Fibroblast of villous mesenchyme (primary cell): ENCODE measurements at places on chromosomes 3 and 15.
A peak's percentile ranks its signal among the peaks of the same experiment; 100 is the strongest.

GRCh38 chr3:19934098-19934566 is at the start of gene EFHB:
Gene EFHB (minus strand): TSS chr3:19934217. CDS start chr3:19934018, 199 bp downstream.
- DNase-seq = peak; percentile 50

GRCh38 chr15:32112101-32112500 is 81.8 kb downstream of the CHRNA7 start:
- DNase-seq = no peak

GRCh38 chr3:74332165-74332564 is 282.3 kb downstream of the CNTN3 start:
- DNase-seq = no peak

DNA sequence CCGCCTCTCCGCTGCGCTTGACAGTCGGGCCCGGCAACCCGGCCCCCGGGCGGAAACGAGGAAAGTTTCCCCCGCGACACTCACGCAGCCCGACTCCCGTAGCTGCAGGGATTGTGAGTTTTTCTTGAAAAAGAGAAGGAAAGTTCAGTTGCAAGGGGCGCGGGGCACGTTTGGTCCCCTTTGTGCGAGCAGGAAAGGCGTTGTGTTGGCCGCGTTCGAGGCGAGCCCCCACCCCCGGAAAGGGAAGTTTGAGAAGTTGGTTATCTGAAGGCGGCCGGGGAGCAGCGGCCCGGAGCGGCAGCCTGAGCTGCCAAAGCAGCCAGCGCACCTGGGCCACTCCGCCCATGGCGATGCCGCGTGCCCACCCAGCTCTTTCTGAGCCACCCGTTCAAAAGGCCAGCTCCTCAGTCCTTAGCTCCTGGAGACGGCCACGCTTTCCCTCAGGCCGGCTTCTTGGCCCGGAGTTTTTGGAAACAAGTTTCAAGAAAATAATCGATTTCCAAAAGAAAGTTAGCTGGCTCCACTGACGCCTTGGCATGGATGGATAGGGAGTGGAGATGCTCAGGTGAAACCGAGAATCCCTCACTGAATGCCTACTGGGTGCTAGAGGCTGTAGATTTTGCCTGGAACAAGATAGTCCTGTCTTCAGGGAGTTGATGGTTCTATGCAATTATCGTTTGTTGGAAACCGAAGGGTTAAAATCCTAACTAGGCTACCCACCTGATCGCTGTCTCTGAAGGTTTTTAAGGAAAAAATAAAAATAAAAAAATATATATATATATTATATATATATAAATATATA is 832 bp downstream of the TGFBR2 start:
- peak; percentile 59 for DNase-seq

GRCh38 chr15:82810061-82810889 is 847 bp downstream of the WHAMM start:
- DNase-seq = peak; percentile 71

GRCh38 chr15:64621056-64621455 is 154.3 kb downstream of the RBPMS2 start:
- no peak for DNase-seq

DNA sequence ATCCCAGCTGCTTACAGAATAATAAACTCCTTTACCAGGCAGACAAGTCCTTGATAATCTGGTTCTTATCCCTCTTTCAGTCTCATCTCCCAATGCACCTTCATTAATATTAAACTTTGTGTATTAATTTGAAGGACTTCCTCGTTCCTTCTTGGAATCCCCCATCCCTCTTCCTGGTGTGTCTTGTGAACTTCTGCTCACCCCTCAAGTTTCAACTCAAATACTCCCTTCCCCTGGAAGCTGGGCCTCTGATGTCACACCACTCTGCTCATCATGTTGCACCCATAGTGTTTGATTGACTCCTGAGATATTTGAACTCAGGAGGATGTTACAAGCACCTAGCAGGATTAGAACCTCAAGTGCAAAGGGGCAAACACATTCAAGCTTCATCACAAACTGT is 3.3 kb upstream of the STT3B start:
- DNase-seq = no peak

DNA sequence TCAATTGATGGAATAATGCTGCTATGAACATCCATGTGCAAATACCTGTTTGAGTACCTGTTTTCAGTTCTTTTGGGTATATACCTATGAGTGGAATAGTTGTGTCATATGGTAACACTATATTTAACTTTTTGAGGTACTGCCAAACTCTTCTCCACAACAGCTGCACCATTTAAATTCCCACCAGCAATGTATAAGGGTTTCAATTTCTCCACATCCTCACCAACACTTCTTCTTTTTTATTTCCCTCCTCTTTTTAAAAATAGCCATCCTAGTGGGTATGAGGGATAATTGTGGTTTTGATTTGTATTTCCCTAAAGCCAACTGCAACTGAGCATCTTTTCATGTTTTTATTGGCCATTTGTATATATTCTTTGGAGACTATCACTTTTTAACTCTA is 31.3 kb upstream of the ARHGEF3 start:
- DNase-seq = no peak

- no peak for DNase-seq
Observed at GRCh38 chr15:58534556-58534955, 102.8 kb downstream of the LIPC start.

DNA sequence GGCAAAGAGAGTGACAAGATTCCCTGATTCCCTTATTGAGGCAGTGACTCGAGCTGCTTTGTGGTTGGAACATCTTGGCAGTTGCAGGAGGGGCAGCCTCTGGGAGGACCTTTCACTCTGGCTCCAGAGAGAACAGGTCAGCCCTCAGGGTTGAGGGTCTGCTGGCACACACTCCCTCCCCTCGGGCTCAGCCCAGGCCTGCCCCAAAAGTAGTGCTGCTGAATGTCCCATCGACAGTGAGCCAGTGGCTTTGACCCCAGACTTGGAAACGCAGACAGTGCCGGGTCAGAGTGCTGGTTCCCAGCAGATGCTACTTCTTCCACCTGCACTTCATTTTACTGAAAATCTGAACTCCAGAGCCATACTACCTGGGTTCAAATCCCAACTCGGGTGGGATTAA is 25.6 kb upstream of the ATP2B2 start:
- no peak for DNase-seq

DNA sequence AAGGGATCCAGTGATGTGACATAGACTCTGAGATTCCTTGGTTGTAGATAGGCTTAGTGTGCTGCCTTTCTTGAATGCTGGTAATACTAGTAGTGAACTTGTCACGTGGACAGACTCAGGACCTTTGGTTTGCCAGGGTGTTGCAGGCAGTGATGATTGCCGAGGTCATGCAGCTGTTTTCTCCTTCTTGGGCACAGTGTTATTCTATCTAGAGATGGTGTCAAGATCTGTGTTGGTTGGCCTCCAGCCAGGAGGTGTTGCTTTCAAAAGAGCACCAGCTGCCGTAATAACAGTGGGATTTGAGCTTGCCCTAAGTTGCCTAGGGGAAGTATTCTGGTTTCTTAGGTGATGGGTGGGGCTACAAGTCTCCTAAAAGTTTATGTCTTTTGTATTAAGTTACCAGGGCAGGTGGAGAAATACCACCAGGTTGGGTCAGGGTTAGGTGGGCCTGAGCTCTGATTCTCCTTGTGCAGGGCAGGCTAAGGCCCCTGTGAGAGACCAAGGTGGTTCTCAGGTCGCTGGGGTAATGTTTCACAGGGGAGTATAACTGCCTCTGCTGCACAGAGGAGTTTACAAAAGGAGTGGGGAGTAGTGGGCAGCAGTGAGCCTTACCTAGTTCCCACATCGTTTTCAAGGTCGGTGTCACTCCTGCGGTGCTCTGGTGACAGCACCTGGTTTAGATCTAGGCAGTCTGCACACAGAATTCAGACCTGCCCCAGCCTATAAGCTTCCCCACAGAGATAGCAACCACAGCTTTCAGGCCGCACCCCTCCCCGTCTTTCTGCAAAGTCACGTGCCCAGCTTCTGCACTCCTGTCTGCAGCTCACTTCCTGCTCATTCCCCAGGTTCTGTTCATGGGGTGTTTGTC is 350.3 kb downstream of the DOCK3 start:
- no peak for DNase-seq

GRCh38 chr3:171321559-171322360 is 138.4 kb downstream of the TNIK start:
- DNase-seq = no peak

DNA sequence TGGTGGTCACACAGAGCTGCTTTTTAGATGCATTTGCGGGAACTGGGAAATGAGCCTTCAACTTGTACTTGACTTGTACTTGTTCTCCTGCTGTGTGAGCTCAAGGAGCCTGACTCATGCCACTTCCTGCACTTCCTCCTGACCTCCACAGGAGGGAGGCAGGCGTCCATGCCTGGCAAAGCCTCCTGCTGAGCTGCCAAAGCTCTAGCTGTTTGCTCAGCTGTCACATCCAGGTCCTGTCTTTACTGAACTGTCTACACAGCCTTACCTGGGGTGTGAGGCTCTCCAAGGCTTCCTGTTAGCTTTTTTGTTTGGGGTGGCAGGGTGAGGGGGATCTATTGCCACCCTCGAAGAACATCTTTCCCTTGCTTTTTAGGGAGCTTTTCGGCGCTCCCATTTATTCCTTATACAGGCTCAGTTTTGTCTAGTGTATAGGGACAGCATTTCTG is 6.4 kb downstream of the THPO start:
- DNase-seq = peak; percentile 82

- DNase-seq = no peak
Observed at GRCh38 chr3:39249453-39250115, 30.3 kb downstream of the CX3CR1 start.

DNA sequence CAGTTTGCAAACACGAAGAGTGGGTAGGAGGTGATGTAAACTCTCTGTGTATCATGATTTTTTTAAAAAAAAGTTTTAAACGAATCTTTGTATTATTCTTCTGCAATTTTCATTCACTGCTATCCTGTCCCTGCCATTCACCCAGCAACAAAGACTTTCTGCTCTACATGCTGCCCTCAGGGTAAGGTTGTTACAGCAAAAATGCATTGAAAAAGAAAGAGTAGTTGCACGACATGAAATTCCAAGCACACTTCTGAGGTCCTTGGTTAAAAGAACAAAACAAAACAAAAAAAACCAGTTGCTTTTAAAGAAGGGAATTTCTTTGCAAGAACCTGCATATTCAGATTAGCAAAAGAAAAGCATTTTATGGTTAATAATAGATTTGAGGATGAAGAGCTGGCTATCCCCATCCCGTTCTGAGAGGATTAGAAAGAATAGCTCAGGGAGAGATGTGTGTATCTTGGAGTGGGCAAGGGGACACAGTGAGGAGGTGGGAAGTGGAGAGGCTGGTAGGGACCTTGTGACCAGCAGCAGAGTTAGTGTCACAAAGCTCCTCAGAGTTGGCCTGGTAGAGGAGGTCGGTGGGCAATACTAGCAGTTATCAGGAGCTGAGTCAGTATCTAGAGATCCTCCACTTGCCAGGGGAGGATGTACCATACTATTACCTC is 290.8 kb downstream of the NEK10 start:
- DNase-seq = no peak

GRCh38 chr3:157274644-157275137 is 114.7 kb upstream of the CCNL1 start:
- DNase-seq = peak; percentile 76

GRCh38 chr3:27628026-27628750 is 93.9 kb downstream of the EOMES start:
- peak; percentile 39 for DNase-seq

DNA sequence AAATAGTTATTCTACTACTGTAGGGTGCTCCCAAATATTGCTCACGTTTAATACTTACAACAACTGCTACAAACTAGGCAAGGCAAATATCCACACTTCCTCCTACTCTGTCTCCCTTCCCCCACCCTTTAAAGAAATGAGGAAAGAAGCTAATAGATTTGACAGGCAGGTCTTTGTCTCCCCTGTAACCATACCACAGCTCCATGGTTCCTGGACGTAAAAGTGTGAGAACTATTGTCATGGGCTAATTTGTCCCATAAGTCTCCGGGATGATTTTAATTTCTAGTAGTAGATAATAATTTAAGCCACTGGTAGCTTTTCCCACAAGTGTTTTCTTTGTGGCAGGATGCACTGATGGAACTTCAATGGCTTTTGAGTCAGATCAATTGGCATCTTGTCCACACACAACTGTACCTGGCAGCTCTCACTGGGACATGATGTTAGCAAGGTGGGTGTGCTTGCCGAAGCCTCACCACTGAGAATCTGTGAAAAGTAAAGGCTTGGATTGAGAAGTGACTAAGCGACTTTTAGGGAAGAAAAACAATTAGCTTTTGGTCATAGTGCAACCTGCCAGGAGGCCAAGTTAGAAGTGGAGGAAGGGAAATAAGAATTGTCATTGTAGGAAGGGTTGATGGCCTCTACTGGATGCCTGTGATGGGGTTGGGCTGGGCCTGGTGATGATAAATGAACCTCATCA is 1.4 kb upstream of the CPOX start:
- no peak for DNase-seq

DNA sequence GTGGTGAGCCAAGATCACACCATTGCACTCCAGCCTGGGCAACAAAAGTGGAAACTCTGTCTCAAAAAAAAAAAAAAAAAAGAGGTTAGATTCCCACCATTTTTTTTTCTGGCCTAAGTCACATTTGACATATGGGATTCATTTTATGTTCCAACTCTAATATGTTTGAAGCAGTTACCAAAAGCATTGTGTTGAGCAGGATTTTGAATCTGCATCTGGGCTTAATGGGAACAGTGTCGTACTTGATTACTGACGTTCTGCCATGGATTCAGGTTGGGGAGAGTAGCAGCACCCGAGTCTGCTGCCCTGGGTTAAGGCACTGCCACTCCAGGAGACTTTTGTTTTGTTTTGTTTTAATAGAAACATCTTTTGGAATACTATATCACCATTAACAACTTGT is 348.7 kb upstream of the TBL1XR1 start:
- no peak for DNase-seq

DNA sequence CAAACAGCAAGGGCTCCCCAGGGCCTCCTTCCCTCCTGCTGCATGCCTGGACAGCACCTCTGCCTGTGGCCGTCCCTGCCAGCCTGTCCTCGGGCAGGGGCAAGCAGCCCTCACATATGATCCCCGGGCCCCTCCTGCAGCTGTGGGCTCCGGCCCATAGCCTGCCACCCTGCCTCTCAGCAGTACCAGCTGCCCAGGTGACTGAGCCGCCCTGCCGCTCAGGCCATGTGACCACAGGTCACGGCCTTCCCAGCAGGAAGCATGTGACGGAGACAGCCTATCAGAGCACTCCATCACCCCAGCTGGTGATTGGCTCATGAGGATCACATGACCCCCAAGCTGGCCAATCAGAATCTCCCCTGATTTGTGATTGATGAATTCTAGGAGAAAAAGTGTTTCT is 23.9 kb downstream of the ALDH1L1 start:
- no peak for DNase-seq

DNA sequence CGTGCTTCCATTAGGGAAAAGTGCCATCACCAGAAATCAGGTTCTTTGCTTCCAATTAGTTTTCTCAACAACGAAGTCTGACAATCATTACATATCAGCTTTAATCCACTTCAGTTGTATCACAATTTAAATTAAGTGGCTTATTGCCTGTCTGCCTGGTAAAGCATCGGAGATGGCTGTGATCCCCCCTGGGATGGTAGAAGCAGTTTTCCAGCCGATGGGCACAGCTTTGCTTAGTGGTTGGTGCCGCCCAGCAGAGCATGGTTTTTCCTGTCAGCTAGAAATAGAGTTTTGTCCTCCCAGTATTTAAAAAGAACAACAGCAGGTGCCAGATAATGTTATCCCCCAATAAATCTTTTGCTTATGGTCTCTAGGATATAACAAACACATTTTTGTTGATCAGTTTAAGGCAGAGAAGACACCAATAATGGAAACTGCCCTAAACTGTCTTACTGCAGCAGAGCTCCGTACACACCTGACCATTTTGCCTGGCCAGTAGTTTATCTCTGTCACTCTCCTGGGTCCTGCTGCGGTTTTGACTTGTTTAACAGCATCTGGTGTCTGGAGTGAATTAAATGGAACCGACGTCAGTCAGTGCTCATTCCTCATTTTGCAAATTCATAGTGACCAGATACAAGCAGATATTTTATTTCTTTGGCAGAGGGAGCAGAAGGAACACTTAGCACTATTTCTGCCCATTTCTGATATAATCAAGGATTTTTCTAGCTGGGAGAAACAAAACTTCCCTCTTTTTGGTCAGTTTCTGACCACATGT is 79.1 kb downstream of the SLC49A4 start:
- DNase-seq = no peak
